Spinal cord (tissue), 10 donors: ENCODE measurements at places on chromosomes 16 and 17. TPM values are rescaled to one million over a fixed set of nuclear protein-coding genes. Genes with fewer than 3 reads are reported as not detected.

The KIF18B gene
- 11.7 TPM for polyA plus RNA-seq

The PERCC1 gene
- polyA plus RNA-seq, result 0.35 TPM

The PPL gene
- 5.6 TPM for polyA plus RNA-seq

The KCTD19 gene
- 2.2 TPM for polyA plus RNA-seq

The CHST5 gene
- 4.9 TPM for polyA plus RNA-seq

The MYADML2 gene
- polyA plus RNA-seq, result 2.9 TPM

The NLK gene
- polyA plus RNA-seq, result 32.1 TPM

The NKD1 gene
- 22.5 TPM for polyA plus RNA-seq

The KRT27 gene
- not detected for polyA plus RNA-seq

The AGRP gene
- polyA plus RNA-seq, result 0.56 TPM

The MYH13 gene
- not detected for polyA plus RNA-seq

The HEATR9 gene
- 0.44 TPM for polyA plus RNA-seq

The CDH3 gene
- polyA plus RNA-seq, result 22.9 TPM
